Activated CD4-positive, alpha-beta T cell treated with anti-CD3 and anti-CD28 coated beads, Interleukin-2, amount 50 U/mL, for 16 hours (primary cell): ENCODE measurements at places on chromosomes 2 and 18.

DNA sequence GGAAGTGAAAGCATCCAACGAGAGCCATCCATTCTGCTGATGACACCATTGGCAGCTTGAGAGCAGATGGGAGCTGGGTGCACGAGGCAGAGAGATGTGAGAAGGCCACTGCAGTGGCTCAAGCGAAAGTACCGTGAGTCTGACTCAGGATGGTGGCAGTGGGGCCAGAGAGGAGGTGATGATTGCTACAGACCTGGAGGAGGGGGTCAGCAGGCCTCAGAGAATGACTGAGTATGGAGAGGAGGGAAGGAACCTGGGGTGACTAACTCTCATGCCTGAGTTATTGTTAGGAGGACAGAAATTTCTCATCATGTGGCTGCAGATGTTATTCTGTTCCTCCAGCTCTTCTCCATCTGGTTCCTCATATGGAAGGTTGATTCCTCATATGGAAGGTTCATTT, 8.8 kb upstream of the ZBTB7C start:
- no peak for DNase-seq

DNA sequence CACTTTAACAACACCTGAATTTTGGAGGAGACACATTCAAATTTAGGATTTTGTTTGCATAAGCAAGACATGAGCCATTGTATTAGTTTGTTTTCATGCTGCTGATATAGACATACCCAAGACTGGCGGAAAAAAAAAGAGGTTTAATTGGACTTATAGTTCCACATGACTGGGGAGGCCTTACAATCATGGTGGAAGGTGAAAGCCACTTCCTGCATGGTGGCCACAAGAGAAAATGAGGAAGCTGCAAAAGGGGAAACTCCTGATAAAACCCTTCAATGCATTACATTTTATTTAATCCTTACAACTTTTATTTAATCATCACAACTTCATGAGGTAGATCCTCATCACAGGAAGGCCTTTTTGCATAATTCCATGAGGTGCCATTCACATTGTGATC, 242.0 kb upstream of the STON1 start:
- DNase-seq = no peak

GRCh38 chr2:175169191-175169590, 1.2 kb upstream of the ATF2 start:
- DNase-seq = peak; percentile 24

DNA sequence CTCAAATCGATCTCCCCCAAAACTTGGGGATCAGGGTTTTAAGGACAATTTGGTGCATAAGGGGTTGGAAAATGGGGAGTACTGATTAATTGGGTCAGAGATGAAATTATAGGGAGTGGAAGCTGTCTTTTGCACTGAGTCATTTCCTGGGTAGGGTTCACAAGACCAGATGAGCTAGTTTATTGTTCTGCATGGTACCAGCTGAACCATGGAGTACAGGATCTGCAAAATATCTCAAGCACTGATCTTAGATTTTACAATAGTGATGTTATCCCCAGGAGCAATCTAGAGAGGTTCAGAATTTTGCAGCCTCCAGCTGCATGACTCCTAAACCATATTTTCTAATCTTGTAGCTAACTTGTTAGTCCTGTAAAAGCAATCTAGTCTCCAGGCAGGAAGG, 73.1 kb downstream of the CPO start:
- no peak for DNase-seq

DNA sequence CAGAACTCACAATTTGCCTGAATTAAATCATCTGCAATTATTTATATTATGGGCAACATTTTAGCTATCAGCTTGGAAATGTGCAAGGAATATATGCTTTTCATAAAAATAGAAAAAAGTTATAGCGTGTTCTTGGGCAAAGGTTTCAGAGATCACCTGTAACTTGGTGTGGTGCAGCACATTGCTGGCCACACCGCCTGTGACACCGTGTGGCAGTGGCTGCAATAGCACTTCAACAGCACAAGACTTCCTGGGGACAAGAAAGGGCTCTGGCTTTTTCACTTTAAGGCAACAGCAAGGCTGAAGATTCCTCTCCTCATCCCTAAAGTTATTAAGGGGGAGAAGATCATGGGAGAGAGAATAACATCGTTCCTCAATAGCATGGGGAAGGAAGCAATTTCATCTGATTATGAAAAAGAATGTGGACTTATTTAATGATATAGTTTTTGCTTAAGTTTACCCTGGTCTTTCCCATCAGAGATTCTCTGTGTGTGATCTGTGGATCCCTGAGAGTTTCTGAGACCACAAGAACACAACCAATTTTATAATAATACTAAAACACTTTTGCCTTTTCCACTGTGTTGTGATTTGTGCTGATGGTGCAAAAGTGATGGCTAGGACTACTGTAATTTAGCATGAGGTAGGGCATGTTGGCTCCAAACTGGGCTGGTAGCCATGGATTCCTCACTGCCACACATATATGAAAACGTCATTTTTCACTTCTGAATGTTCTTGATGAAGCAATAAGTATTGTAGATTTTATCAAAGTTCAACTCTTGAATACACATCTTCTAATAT, 15.0 kb upstream of the SERPINB3 start:
- no peak for DNase-seq

- DNase-seq = no peak
Measured at GRCh38 chr2:100902817-100903405, 83.0 kb downstream of the NPAS2 start.

DNA sequence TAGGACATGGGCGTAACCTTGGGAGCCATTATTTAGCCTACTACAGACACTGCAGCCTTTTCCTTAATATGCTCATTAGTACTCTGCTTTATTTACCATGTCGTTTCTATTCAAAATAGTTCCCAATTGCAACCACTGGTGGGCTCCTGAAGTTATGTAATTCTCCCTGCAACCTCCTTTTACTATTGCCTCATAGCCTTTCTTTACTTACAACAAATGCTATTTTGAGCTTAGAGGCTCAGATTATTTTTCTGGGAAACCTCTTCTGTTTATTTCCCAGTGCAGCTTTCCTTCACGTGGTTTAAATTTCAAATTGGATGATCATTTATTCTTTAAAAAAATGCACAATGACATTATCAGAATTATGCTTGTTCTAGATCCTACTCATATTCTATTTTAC, 492.3 kb upstream of the TMEFF2 start:
- DNase-seq = no peak

- DNase-seq = no peak
Measured at GRCh38 chr2:128693743-128694029, 375.0 kb upstream of the HS6ST1 start.

- no peak for DNase-seq
Measured at GRCh38 chr2:224263571-224264043, 138.3 kb downstream of the FAM124B start.

DNA sequence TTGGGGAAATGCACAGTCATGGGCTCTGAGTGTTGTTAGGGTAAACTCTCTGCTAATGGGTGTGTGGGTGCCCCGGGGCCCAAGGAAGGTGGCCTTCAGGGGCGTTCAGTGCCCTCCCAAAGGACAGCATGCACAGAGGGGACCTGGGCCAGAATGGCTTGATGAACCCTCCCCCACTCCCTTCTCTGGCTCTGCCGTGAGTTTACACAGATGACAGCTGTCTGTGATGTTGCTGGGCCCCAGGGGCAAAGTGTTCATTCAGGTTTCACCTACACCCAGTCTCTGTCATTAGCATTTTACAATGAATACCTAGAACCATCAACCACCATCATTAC, 3.2 kb downstream of the NPPC start:
- no peak for DNase-seq

DNA sequence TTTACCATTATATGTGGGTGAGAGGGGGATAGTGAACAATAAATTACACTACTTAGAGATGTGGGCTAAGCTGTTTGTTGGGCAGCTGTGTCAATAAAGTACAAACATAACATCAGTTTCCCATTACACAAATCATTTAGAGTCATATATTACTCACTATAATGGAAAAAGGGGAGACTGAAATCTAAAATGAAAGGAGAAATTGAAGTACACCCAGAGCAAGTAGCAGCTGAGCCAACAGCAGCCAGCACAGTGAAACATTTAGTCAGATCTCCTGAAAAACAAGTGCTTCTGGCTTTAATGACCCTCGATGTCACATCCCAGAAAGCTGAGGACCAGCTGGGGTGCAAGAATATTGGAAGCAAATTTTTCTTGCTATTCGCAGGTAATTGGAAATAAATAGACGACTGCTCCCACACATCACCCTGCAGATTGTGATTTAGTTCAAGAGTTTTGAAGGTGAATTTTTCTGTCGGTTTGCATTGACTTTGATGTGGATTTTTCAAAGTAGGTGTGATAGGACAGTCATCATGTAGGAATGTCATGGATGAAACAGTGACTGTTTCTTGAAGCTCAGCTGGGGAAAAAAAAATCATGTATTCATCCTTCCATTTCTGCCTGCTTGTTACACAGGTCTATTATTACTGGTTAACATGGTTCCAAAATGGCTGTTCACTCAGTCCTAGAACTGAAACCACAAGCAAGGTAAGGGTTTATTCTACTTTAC, 1607.3 kb upstream of the CELF4 start:
- no peak for DNase-seq

DNA sequence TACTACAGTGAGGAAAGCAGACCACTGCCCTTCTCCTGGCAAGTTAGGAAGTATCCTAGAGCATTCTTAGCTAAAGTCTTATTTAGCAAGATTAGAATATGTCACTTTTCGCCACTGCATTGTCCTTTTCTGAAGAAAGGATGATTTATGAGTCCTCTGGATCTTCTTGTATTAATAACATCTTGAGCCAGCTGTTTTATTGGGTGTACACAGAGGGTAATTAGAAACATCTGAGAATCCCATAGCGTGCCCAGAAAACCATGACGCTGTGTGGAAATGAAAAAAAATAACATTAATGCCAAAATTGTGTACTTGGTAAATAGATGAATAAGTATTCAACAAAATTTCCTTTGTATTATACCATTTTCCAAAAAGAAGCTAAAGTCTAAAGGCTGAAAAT, 198.7 kb downstream of the LTBP1 start:
- no peak for DNase-seq
